GM19239 (cell line): ENCODE measurements at places on chromosomes 11 and 22.
A peak's percentile ranks its signal among the peaks of the same experiment; 100 is the strongest.

GRCh38 chr22:17976121-17976520 is 48.2 kb downstream of the MICAL3 start:
- no peak for DNase-seq

- no peak for DNase-seq
Measured at GRCh38 chr22:42670921-42671709, 21.9 kb upstream of the CYB5R3 start.

DNA sequence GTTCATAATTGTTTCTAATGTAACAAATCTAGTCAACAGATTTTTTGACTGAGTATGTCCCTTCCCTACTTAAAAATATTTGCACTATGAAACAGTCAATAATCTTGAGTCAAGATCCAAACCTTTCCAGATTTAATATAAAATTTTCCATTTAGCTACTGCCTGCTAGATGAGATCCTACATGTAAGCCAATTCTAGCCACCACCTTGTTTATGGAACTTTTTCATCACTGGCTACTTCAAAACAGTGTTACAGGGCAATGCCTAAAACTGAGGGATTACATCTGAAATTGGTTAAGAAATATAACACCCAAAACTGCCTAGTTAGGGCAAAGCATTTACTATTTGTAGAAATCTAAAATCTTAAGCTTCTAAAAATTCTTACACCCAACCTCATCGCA is 10.5 kb upstream of the FUT4 start:
- no peak for DNase-seq

DNA sequence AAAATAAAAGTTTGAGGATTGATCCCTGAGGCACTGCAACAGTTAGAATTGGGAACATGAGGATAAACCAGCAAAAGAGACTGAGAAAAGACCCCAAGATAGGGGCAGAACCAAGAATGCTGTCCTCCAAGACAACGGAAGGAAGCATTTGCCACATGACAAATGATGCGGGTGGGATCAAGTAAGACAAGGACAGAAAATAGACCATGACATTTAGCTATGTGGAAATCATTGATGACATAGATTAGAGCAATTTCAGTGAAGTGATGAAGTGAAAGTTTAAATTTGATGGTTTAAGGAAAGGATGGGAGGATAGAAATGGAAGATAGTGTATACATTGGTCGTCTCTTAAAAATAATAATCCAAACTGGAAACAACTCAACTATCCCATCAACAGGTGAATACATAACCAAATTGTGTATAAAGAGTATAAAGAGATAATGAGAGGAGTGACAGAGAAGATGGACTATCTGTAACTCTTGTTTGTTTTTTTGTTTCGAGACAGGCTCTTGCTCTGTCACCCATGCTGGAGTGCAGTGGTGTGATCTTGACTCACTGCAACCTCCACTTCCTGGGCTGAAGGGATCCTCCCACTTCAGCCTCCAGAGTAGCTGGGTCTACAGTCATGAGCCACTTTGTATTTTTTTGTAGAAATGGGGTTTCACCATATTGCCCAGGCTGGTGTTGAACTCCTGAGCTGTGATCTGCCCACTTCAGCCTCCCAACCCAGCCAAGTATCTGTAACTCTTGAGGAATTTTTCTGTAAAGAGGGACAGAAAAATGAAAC is 48.7 kb upstream of the FDX1 start:
- no peak for DNase-seq

DNA sequence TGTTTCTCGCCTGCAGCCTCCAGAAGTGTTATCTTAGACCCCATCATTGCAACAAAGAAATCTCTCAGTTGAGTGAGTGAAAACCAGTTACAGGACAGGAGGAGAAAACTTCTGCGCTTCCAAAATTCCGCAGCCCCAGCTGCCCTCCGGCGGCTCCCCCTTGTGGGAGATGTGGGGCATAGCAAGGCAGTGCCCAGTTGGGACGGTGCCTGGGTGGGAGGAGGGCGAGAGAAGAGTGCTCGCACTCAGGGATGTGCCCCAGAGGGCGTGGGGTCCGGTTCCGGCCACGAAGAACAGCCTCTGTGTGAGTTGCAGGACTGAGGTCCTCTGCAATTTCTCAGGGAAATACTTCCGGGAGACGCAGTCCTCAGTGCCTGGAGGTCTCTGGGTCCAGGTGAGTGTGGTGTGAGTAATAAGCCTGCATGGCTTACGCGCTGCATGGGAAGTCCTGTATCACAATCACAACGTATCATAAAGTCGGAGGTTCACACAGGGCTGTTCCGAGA is 87.0 kb upstream of the BLID start:
- peak; percentile 50 for DNase-seq

- no peak for DNase-seq
Measured at GRCh38 chr22:19893363-19893762, 38.7 kb upstream of the GNB1L start.

DNA sequence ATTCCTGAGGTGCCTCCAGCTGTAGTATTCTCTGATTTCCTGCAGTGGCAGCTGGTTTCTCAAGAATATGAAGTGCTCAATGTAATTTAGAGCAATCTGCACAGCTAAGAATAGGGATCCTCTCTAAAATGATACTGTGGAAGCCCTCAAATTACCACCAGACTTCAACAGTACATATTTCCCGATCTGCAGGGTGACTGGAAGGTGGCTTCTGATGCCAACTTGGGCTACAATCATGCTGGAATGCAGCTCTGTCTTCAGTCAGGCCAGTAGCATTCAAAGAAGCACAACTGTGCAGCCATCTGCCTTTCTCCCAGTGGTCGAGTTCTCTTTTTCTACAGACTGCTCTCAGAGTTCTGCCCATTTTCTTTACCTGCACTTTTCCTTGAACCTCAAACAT is 55.5 kb upstream of the CD5 start:
- no peak for DNase-seq

- no peak for DNase-seq
Measured at GRCh38 chr11:7575841-7576725, 62.3 kb downstream of the PPFIBP2 start.

DNA sequence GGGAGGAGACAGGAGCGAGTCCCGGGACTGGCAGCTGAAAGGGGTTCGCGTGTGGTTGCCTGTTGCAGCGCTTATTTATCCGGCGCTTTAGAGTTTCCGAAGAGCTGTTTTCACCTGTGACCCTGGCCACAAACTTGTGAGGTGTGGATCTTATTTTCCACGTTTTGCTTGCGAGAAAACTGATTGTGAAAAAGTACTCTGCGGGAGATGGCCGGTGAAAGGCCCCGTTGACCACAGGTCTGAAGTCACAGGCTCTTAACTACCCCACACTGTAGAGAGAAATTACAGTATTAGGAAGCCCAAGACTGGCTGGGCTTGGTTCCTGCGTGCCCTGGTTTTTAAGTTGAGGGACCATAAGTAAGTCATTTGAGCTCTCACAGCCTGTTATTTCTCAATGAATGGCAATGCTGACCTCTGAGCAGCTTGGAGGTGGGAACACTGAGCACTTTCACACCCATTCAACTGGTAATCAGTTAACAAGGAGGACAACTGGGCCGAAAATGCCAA is 379 bp upstream of the RAB38 start:
- no peak for DNase-seq

DNA sequence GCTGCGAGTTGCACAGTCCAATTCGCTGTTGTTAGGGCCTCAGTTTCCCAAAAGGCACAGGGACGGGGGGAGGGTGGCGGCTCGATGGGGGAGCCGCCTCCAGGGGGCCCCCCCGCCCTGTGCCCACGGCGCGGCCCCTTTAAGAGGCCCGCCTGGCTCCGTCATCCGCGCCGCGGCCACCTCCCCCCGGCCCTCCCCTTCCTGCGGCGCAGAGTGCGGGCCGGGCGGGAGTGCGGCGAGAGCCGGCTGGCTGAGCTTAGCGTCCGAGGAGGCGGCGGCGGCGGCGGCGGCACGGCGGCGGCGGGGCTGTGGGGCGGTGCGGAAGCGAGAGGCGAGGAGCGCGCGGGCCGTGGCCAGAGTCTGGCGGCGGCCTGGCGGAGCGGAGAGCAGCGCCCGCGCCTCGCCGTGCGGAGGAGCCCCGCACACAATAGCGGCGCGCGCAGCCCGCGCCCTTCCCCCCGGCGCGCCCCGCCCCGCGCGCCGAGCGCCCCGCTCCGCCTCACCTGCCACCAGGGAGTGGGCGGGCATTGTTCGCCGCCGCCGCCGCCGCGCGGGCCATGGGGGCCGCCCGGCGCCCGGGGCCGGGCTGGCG is at the start of gene BCR:
Gene BCR, plus strand, starts transcription at position 209 of the 592 bp plus-strand sequence. CDS start 452 bp downstream, outside the sequence.
- DNase-seq = peak; percentile 83

GRCh38 chr22:43998679-43999264 is 25.3 kb upstream of the PARVB start:
- no peak for DNase-seq

DNA sequence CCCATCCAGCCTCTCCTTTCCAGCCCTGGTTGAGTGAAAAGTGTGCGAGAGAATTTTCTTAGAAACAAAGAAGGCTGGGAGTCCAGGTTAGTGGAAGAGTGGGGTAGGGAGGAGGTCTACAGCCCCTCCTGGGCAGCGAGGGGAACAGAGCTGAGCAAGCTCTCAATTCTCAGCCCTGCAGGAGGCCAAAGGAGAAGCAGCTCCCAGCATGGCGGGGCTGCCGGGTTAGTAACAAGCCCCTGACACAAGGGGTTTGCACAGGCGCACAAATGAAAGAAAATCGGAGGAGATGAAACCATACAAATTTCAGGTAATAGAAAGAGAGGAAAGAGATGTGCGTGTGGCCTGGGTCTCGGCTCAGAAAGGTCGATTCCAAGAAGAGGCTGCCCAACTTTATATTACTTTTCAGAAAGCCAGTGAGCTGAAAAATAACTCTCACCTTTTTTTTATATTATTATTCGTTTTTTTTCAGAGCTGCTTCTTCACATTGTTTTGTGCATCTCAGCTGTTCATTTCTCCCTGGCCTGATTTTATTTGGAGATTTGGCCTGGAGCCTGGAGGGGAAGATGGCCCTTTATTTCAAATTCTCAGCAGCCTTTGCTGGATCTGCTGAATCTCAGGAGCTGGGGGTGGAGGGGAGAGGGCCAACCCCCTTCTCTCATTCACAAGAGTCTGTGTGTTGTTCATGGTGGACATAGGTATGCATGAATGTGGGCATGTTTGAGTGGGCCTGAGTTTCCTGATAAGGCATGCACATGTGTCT is 583.2 kb downstream of the BUD13 start:
- DNase-seq = no peak

GRCh38 chr22:35369996-35370395 is 10.9 kb upstream of the HMOX1 start:
- DNase-seq = no peak

GRCh38 chr22:39306456-39307361 is 12.7 kb downstream of the RPL3 start:
- no peak for DNase-seq

DNA sequence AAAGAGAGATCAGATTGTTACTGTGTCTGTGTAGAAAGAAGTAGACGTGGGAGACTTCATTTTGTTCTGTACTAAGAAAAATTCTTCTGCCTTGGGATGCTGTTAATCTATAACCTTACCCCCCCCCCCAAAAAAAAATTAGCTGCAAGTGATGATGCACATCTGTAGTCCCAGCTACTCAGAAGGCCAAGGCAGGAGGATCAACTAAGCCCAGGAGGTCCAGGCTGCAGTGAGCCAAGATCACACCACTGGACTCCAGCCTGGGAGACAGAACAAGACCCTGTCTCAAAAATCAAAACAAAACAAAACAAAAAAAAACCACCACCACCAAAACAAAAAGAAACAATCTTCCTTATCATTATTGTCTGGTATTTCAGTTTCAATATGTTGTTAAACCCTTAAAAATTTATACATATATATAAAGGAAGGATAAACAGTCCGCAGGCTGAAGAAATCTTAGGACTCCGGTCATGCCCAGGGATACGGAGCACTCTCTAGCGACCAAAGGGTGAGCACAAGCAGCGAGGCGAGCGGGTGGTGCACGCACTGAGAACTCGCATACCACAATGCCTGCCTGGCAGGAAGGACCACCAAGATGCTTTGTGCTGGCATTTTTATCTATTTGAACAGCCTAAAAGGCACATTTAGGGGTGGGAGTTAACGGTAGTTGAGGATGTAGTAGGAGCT is 6.4 kb downstream of the POLDIP3 start:
- no peak for DNase-seq

GRCh38 chr22:40070701-40071100 is 75.9 kb downstream of the FAM83F start:
- no peak for DNase-seq

DNA sequence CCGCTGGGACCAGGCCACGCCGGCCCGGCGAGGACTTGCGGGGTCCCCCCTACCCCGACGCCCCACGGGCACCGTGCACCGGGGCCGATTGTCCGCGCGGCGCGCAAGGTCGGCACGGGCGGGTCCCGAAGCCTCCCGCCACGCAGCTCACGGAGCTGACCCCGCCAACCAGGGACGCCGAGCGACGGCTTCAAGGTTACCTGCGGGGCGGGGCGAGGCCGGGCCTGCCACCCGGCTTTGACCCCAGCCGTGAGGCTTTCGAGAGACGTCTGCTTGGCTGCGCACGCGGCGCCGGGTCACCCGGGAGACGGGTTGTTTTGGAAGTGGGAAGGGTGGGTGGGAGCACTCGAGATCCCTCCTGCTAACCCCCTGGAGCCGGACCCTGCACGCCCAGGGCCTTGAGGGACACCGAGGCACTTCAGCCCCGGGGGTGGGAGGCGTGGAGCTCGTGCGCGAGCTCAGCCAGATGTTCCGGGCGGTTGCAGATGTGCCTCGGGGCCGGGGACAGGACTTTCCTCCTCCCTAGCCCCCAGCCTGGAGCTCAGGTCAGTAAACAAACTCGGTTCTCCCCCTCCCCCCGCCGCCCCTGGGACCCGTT is 3.2 kb upstream of the WNT11 start:
- DNase-seq = no peak

GRCh38 chr11:86610559-86611341 is 61.7 kb downstream of the ME3 start:
- no peak for DNase-seq

DNA sequence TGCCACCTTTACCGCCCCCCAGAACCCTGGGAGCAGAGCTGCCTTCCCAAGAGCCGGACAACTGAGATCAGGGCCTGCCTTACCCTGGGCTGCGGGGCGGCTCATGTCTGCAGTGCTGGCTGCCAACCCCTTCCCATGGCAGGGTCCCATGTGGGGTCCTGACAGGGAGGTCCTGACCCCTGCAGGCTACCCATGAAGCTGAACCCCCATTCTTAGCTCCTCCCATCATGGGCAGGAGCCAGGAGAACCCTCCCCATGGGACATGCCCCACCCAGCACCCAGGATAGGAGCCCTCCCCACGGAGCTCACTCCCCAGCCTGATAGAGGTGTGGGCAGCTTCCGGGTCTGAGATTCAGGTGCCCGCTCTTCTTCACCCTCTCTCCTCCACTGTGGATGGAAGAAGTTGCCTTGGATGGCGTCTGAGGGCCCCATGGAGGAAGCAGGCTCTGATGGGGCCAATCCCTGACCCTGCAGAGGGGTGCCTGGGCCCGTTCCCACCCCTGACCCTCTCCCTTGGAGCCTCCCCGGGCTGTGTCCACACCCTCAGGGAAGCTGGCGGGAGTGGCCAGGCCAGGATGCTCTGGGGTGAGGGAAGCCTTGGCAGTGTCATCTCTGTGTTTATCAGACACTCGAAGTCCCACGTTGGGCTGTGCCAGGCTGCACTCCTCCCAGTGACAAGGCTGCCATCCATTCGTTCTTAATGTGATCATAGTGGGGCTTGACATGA is 1508.2 kb downstream of the BRD1 start:
- DNase-seq = no peak

DNA sequence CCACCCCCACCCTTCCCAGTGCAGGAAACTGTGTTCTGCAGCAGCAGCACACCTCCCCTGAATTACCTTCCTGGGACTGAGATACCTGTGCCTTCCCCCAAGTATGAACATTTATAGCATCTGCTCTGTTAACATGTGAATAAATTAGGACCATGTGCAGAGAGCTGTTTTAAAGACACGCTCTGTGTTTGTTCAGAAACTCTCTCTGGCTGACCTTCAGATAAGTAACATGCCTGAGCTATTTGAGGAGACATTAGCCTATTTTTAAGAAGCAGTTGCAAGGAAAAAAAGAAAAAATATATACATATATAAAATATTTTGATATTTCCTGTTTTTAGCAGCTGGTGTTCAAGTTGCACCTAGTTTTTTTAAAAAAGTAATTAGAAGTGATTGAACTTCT is 5.4 kb downstream of the NAV2 start:
- no peak for DNase-seq
